ENCODE measurements at places on chromosomes 1 and 21. TPM values are rescaled to one million over a fixed set of nuclear protein-coding genes. Genes with fewer than 3 reads are reported as not detected.

APOBEC4 gene
- not detected for total RNA-seq

THEM5 gene
- not detected for total RNA-seq

PAX7 gene
- total RNA-seq: not detected

KIAA1614 gene
- 0.17 TPM for total RNA-seq

GRCh38 chr1:40090652-40091355, 6.2 kb downstream of the PPT1 start:
- DNase-seq: no peak

DNA sequence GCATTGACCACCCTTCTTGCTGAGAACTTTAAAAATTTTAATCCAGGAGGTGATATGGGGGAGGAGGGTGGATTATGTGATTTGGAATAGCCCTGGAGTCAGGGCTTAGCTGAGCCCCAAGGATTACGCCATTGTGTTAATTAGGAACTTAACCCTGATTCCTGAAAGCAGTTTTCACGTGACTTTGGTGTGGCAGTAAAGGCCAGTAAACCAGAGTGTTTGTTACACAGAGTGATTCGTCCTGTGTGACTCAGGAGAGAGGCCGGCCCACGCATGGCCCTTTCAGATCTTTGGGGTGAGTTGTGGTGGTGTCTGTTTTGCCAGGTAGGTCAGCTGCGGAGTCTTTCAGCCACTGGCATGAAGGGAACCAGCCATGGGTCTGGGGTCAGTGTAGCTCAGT, 107.6 kb downstream of the NOS1AP start:
- DNase-seq: no peak

DNA sequence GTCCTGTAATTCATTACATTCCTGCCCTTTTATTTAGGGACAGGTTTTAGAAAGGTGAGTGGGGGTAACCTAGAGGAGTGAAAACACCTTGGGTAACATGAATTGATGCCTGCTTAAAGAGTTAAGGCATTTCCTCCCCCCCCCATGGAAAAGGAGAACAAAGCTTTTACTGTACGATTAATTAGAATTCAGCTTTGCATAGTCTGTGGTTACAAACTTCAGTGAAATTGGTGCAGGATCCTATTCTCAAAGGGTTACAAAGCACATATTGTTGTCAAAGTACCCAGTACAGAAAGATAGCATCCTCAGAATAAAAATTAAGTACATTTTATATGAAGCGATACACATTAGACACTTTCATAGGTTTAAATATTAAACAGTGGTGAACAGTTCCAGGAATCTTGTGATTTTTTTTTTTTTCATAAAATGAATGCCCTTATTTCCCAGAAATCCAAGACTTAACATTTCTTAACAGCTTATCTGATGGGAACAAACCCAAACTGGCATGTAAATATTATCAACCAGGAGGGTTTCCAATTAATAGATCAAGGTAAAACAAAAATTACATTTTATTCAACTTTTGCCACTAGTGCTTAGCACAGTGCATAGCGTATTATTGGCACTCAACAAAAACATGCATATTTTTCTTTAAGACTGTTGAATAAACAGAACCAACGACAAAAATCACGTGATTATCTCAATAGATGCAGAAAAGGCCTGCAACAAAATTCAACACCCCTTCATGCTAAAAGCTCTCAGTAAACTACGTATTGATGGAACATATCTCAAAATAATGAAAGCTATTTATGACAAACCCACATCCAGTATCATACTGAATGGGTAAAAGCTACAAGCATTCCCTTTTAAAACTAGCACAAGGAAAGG, 172.7 kb downstream of the PDE4B start:
- no peak for DNase-seq

GRCh38 chr1:159880430-159880829, 18.0 kb upstream of the VSIG8 start:
- DNase-seq: no peak

GRCh38 chr1:212967801-212968200, 17.5 kb downstream of the VASH2 start:
- no peak for DNase-seq

DNA sequence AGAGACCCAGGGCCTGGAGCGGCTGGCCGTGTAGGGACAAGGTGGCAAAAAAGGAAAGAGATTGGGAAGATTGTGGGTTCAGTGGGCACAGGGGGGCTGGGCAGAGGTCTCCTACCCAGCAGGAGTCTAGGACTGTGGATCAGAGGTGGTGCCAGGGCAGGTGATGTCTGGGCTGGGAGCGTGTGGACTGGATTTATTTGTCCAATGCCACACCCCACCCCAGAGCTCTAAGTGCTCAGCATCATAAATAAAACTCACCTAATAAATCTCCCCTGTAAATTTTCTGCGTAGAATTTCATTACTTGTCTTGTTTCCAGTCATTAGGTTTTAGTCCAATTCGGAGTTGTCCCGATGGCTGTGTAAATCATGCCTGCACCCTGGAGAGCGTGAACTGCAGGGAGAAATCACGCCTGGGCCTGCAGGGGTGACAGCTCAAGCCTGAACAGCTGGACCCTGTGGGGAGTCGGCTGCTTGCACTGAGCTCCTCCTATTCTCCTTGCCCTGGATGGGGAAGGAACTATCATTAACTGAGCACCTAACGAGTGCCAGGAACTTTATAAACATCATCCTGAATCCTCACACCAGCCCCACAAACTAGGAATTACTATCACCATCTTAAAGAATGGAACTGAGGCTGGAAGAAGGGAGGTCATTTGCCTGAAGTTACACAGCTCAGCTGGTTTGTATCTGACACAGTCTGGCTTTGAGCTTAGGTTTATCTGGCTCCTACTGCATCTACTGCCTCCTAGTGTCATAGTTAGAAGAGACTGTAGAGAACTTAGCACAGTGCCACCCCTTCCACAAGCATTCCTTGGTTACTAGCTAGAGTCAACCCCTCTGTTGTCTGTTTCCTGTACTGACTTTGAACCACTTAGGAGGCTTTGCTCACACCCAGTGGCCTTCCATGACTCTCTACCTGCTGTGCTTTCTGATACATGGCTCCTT, 25.0 kb upstream of the POU3F1 start:
- no peak for DNase-seq

GRCh38 chr21:36454093-36454531, 25.8 kb downstream of the CLDN14 start:
- no peak for DNase-seq

DNA sequence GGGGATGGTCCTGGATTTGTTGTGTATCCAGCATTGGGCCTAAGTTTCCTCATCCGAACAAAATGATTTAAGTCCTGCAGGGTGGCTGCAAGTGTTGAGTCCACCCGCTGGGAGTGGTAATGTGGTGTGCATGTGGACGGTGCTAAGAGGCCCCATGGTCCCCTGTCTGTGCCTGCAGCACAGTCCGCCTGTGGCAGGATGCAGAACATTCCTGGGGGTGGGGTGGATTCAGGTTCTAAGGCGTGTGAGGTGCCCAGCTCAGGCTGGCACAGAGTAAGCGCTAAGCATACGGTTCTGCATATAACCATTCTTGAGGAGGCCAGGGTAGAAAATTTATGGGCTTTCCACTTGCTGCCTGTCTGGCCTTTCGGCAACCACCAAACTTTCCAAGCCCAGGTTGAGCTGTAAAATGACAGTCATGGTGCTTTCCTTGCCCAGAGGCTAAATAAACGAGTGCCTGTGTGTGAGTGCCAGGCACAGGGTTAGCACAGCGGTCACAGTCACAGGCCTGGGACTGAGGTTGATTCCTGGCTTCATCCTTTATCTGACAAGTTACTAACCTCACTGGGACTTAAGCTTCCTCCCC, 30.7 kb downstream of the SLC2A1 start:
- DNase-seq: no peak

GRCh38 chr1:54968551-54968950, 11.9 kb upstream of the TMEM61 start:
- DNase-seq: no peak

DNA sequence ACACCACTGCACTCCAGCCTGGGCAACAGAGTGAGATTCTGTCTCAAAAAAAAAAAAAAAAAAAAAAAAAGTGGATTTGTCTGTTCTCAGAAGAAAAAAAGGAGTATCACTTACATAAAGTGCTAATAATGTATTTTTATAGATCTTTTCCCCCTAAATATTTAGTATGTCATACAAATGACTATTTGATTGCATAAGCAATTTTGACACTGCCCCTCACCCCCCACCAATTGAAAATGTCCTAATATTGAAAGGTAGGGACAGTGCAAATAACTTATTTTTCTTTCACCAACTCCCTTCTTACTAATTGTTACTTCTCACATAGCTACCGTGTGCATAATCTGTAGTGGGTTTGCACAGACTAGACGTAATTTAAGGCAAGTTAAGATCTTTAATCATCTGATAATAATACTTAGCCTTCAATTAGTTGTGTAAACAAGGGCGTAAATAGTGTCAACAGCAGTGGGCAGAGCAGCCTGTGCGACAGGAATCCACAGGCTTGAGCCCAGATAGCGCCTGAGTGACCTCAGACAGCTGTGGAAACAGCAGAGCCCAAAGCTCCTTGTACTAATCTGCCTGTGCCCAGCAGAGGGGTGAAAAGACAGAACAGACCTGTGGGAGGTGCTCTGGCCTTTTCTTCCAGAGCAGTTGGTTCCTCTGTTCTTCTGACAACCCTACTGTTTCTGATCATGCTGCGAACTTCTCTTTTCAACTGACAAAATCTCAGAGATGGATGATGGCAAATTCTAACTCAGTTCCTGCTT, 4.5 kb upstream of the IER5 start:
- peak; percentile 54 for DNase-seq

GRCh38 chr1:76939050-76939816, 72.0 kb downstream of the ST6GALNAC5 start:
- no peak for DNase-seq

DNA sequence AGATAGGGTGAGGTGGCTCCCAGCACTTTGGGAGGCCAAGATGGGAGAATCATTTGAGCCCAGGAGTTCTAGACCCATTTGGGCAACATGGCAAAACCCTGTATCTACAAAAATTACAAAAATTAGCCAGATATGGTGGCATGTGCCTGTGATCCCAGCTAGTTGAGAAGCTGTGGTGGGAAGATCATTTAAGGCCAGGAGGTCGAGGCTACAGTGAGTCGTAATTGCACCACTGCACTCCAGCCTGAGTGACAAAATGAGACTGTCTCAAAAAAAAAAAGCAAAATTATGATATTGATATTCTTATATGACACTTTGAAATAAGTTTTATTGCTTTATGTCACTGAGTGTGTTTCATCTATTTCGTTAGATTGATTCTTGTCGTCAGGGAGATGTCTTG, 7.4 kb downstream of the ACADM start:
- DNase-seq: no peak

DNA sequence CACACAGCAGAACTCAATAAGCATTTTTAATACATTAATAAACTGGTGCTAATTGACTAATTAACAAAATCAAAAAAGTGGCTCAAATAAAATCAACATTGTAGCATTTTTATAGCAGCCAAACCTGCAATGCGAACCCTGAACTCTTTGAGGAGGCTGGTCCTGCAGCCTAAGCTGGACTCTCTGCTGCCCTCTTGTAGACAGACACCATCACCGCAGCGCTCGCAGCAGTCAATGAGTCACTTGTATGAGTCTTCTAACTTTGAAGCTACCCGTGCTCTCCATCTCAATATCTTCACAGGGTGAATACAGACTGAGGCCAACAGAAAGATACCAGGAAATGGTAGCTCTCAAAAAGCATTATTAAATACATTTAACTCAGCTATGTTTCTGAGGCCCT, 9.7 kb upstream of the KRTAP7-1 start:
- DNase-seq: no peak

GRCh38 chr1:170494369-170494768, 37.6 kb upstream of the GORAB start:
- no peak for DNase-seq

DNA sequence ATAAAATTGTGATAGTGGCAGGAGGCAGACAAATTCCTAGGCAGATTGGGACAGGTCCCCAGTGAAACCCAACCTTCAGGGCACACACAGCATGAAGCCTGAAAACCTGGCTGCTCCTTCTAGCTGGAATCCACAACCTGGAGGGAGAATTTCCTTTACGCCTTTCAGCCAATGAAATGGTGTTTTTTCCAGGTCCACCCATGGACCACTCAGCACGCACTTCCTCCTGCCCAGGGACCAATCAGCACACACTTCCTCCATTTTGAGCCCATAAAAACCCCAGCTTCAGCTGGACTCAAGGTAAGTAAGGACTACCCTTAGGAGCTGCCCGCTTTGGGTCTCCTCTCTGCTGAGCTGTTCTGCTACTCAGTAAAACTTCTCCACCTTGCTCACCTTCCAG, 120.1 kb downstream of the AKT3 start:
- DNase-seq: no peak

DNA sequence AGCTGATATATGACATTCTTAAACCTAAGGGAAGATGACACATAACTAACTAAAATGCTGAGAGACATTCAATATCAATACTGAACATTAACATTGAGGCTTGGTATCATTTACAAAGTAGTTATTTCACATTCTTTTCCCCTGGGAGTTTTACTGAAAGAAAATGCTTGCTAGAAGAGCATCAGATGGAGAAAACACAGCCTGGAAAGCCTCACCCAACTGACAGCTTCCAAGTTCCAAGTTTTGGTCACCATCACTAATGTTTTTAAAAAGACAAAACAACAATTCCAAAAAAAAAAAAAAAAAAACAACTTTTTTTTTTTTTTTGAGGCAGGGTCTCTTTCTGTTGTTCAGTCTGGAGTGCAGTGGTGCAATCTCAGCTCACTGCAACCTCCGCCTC, 80.6 kb downstream of the DSCAM start:
- DNase-seq: no peak

DNA sequence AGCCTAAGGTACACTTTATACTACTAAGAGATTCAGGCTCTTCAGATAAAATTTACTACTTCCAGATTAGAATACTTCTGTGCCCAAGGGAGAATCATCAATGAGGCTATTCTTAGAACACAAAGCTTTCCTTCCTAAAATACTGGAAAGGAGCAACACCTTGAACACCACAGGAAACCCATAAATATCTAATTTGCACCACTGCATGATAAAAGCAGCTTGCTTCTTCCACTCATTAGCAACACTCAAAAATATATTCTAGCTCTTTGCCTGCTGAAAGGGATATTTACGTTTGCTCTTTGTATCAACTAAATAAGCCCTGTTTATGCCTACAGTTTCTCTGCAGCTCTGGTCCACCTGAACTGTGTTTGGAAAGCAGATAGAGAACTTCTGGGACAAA, 284.3 kb downstream of the RWDD3 start:
- no peak for DNase-seq

DNA sequence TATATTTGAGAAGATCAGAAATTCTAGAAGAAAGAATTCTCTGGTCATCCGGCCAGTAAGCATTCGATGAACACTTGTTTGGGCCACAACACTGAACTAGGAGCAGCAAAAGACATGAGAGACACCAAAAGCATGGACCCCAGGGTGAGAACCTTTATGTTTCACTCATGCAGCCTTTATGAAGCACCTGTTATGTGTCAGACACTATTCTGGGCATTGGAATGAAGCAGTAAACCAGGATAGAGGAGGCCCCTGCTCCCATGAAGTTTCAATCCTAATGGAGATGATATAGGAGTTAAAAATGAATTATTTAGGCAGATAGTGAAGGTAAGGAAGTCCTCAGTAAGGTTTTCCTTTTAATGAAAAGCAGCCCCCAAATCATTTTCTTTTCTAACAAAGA, 43.6 kb downstream of the OLFML3 start:
- no peak for DNase-seq

- no peak for DNase-seq
These were observed 230.4 kb downstream of the DNM3 start for GRCh38 chr1:172071746-172072145.
